ENCODE measurements at places on chromosomes 12 and 14. TPM values are rescaled to one million over a fixed set of nuclear protein-coding genes. Genes with fewer than 3 reads are reported as not detected.
A peak's percentile ranks its signal among the peaks of the same experiment; 100 is the strongest.

DDX24 gene
- 125 TPM for total RNA-seq

KIF21A gene
- 3.7 TPM for total RNA-seq

CEP290 gene
- 6.4 TPM for total RNA-seq

GALNT16 gene
- total RNA-seq = 1.4 TPM

PPP1R36 gene
- total RNA-seq = not detected

RDH16 gene
- not detected for total RNA-seq

JAG2 gene
- 0.13 TPM for total RNA-seq

RHEBL1 gene
- total RNA-seq = 0.86 TPM

DNA sequence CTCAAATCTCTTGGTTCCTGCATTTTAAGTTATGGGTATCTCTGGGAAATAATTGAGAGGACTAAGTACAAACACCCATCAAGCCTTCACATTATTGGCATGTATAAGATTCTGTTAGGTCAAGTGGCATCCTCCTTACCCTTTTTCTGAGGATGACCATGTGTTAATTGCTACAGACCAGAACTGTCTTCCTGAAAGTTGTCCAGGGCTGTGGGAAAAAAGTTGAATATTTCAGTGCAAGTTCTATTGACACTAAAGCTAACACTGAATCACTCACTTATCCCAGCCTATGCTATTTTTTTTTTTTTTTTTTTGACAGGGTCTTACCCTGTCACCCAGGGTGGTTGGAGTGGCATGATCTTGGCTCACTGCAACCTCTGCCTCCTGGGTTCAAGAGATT is 130.1 kb upstream of the HIF1A start:
- peak overlapping the region; percentile 99 for H3K27ac ChIP-seq
- DNase-seq = peak; percentile 73
- peaks cover 84% of the 10 kb centered on the region for H3K4me1 ChIP-seq
- H3K27me3 ChIP-seq = no peaks in the 10 kb centered on the region
- no peaks in the 10 kb centered on the region for H3K36me3 ChIP-seq
- H3K4me3 ChIP-seq = no peak overlapping the region

DNA sequence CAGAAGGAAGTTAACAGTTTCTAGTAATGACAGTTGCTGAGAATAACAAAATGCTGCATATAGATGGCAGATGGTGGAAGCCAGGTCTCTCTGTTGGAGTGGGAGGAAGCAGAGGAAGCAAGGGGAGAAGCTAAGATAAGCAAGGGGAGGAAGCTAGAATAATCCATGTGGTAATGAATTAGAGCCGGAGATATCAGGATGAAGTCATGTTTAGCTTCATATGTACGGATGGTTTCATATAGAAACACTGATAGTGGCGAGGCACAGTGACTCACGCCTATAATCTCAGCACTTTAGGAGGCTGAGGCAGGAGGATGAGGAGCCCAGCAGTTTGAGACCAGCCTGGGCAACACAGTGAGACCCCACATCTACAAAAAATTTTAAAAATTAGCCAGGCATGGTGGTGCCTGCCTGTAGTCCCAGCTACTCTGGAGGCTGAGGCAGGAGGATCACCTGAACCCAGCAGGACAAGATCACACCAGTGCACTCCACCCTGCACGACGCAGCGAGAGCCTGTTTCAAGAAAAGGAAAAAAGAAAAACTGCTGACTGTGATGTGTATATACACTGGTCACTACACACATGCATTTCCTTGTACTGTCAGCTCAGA is 49.2 kb downstream of the ANAPC7 start:
- H3K4me3 ChIP-seq = no peak overlapping the region
- H3K36me3 ChIP-seq = peaks cover 16% of the 10 kb centered on the region
- H3K27ac ChIP-seq = no peak overlapping the region
- no peak for DNase-seq

- H3K27ac ChIP-seq = peak overlapping the region; percentile 74
- H3K27me3 ChIP-seq = no peaks in the 10 kb centered on the region
- H3K4me1 ChIP-seq = peaks cover 34% of the 10 kb centered on the region
- H3K4me3 ChIP-seq = peak overlapping the region; percentile 98
Measured at GRCh38 chr14:69152181-69152901, 578 bp downstream of the DCAF5 start.

GRCh38 chr12:806200-806791 is 53.9 kb downstream of the WNK1 start:
- H3K27me3 ChIP-seq = no peaks in the 10 kb centered on the region
- H3K4me3 ChIP-seq = no peak overlapping the region
- no peak overlapping the region for H3K27ac ChIP-seq
- no peaks in the 10 kb centered on the region for H3K36me3 ChIP-seq
- peaks cover 34% of the 10 kb centered on the region for H3K4me1 ChIP-seq
- peak; percentile 35 for DNase-seq

GRCh38 chr14:33810308-33810707 is 140.6 kb downstream of the EGLN3 start:
- no peak overlapping the region for H3K4me3 ChIP-seq
- DNase-seq = no peak
- H3K4me1 ChIP-seq = peaks cover 10% of the 10 kb centered on the region
- no peak overlapping the region for H3K27ac ChIP-seq
- H3K36me3 ChIP-seq = no peaks in the 10 kb centered on the region
- H3K27me3 ChIP-seq = 0 out of 2 replicates have a peak, but pooled peaks cover 4% of the 10 kb centered on the region

DNA sequence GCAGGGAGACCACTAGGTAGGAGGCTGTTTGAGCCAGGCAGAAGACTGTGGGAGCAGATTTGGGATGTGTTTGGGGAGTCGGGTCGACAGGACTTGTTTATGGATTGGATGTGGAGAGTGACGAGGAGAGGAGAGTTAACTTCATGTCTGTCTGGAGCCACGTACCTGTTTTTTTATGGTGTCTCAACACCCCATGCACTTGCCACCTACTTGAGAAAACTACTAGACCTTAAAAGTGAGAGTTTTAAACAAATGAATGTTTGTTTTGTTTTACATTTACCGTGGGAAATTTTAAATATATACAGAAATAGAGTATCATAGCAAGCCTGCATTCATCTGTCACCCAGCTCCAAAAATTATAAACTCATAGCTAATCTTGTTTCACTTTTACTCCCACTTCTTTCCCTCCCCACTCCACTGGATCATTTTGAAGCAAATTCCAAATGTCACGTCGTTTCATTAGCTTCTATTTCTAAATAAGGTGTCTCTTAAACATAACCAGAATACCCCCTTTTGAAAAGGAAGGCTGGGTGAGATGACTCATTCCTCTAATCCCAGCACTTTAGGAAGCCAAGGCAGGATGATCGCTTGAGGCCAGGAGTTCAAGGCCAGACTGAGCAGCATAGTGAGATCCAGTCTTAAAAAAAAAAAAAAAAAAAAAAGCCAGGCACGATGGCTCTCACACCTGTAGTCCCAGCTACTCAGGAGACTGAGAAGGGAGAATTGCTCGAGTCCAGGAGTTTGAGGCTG is 136.2 kb downstream of the ANO6 start:
- H3K27ac ChIP-seq = no peak overlapping the region
- H3K27me3 ChIP-seq = no peaks in the 10 kb centered on the region
- peaks cover 29% of the 10 kb centered on the region for H3K36me3 ChIP-seq

DNA sequence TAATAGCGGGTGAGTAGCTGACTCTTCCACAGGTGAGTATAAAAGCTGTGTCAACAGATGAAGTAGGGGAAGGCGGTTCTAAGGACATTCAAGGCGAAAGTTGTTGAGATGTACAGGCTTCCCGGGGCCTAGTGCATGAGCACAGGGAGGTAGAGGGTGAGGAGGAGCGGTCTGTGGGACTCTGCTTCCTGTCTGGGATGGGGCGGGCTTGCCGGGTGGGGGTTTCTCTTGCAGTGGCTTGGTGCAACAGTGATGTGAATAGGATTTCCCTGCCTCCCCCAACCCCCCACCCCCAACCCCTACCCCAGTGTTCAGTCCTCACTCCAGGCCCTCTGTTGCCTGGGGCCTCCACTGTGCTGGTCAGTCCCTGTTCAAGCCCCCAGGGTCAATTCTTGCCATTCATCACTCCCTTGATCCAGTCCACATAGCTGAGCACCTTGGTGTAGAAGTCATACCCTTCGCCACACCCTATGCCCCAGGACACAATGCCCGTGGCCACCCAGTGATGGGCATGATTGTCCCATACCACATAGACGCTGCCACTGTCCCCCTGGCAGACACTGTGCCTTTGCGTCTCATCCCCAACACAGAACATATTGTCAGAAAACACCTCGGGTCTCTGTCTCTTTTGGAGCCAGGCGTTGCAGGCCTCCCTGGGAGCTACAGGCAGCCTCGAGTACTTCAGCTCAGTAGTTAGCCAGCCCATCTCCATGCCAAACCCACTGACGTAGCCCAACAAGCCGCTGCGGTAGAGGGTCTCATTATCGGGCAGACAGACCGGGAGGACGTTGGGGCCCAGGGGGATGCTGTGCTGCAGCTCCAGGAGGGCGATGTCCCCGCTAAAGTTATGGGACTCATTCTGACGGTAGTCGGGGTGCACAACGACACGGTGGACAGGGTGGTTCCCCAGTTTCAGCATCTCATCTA is 4.0 kb upstream of the C1R start:
- H3K4me1 ChIP-seq = peaks cover 22% of the 10 kb centered on the region
- H3K27me3 ChIP-seq = no peaks in the 10 kb centered on the region
- no peak overlapping the region for H3K4me3 ChIP-seq

GRCh38 chr12:80556566-80556965 is 112.5 kb downstream of the PTPRQ start:
- no peak overlapping the region for H3K4me3 ChIP-seq
- no peaks in the 10 kb centered on the region for H3K27me3 ChIP-seq
- DNase-seq = peak; percentile 10
- no peak overlapping the region for H3K27ac ChIP-seq
- peaks cover 33% of the 10 kb centered on the region for H3K4me1 ChIP-seq

GRCh38 chr12:109264095-109264942 is 44.8 kb downstream of the FOXN4 start:
- H3K27ac ChIP-seq = no peak overlapping the region
- DNase-seq = peak; percentile 86
- H3K4me1 ChIP-seq = no peaks in the 10 kb centered on the region
- H3K4me3 ChIP-seq = no peak overlapping the region
- no peaks in the 10 kb centered on the region for H3K27me3 ChIP-seq

- no peak overlapping the region for H3K4me3 ChIP-seq
- peaks cover 7% of the 10 kb centered on the region for H3K4me1 ChIP-seq
- no peaks in the 10 kb centered on the region for H3K27me3 ChIP-seq
Measured at GRCh38 chr12:1738446-1738845, 47.6 kb downstream of the ADIPOR2 start.

DNA sequence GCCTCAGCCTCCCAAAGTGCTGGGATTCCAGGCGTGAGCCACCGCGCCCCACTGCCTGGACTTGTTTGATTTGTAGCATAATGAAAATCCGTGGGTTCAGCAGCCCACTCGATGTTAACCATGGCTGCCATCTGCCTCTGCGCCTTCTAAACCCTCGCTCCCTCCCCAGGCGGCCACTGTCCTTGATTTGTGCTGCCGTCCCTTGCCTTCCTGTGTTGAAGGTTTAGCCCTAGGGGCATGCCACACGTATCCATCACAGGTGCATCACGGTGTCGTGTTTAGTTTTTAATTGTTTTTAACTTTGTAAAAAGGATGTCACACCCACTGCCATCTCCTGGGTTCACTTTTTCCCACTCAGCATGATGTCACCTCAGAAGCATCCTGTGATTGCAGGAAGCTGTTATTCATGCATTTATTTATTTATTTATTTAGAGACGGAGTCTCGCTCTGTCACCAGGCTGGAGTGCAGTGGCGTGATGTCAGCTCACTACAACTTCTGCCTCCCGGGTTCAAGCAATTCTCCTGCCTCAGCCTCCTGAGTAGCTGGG is 24.5 kb upstream of the ULK1 start:
- H3K36me3 ChIP-seq = no peaks in the 10 kb centered on the region
- peak overlapping the region; percentile 50 for H3K27ac ChIP-seq
- no peaks in the 10 kb centered on the region for H3K27me3 ChIP-seq
- H3K4me3 ChIP-seq = no peak overlapping the region

DNA sequence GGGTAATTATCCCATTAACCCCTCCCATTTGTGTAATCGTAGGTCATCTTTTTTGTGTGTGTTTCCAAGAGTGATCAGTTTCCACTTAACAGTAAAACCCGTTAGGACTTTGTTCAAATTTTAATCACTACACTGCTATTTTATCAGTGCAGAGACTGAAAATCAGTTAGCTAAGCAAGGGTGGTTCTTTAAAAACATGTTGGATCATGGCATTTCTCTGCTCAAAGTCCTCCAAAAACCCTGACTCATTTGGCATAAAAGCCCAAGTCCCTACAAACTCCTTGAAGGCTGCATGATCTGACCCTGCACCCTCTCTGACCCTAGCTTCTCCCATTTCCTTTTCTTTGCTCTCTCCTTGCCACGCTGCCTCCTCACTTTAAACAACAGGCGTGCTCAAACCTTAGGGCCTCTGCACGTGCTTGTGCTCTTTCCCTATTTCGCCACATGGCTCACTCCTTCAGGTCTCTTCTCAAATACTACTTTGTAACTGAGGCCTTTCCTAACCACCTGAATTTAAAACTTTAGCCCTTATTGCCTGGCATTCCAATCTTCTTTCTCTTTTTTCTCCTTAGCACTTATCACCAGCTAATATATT is 13.2 kb upstream of the OVCH1 start:
- no peaks in the 10 kb centered on the region for H3K27me3 ChIP-seq
- no peaks in the 10 kb centered on the region for H3K4me1 ChIP-seq
- H3K36me3 ChIP-seq = no peaks in the 10 kb centered on the region
- H3K27ac ChIP-seq = no peak overlapping the region

GRCh38 chr12:31773867-31774266 is 45.0 kb upstream of the AMN1 start:
- H3K36me3 ChIP-seq = no peaks in the 10 kb centered on the region
- H3K4me3 ChIP-seq = no peak overlapping the region
- peaks cover 5% of the 10 kb centered on the region for H3K27me3 ChIP-seq
- no peak for DNase-seq

Measured in GM23248 (cell line).